ENCODE measurements at places on chromosomes 13 and 19. TPM values are rescaled to one million over a fixed set of nuclear protein-coding genes. Genes with fewer than 3 reads are reported as not detected.

Gene NPAS1
- 1.5 TPM for total RNA-seq

Gene LILRB1
- total RNA-seq, result not detected

Gene PTGIR
- total RNA-seq, result 8.6 TPM

DNA sequence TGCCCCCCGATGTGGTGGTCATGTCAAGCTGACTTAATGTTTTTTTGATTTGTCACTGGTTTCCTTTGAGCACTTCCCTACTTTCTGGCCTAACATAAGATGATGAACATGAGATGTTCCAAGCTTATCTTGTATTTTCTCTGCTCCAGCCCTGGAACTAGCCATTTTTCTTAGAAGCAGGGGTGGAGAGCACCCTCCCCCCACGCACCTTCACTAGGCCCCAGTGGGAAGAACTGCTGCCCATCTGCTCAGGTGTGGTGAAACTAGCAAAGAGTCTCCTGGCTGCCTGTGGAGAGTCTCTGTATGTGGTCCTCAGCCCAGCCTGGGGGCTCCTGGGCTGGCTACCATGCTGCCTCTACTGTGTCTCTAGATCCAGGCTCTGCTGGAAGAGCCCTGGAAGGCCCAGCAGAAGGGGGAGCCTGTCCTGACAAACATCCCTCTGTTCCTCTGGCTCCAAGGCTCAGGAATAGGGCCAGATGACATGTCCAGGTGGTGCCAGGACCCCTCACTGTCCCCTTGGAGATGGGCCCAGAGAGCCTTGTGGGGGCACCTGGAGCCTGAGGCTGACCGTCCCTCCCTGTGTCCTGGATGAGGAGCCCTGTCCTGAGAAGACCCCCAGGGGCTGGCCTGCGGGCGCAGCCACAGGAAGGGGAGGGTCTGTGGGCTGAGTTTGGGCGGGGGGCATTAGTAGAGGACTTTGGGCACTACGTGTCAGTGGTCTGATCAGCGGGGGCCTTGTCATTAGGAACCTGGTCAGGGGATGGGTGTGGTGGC, 4.8 kb upstream of the ZNF14 start:
- no peak for DNase-seq

DNA sequence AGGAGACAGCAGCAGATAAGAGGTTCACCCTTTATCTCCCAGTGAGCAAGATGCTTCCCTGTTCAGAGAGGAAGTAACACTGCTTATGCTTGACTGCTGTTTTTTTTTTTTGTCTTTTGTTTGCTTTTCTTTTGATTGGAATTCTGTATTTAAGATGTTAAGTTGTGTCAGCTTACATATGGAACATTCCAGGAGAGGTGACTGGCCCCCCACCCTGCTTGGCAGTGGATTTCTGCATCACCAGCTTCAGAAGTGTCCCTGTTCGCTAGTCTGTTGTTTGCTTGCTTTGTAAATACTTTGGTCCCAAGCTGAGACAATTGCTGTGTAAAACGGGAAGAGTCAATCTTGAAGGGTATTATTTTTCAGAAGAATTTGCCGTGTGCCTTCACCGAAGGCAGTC, 43.0 kb downstream of the IFT88 start:
- DNase-seq, result no peak

GRCh38 chr19:28489776-28490175, 723.2 kb downstream of the UQCRFS1 start:
- DNase-seq, result no peak

GRCh38 chr19:46621191-46622117, 3.4 kb downstream of the PTGIR start:
- DNase-seq, result no peak

- DNase-seq, result no peak
Observed at GRCh38 chr19:8088752-8089663, 36.4 kb downstream of the CCL25 start.

Gene TRPC4
- not detected for total RNA-seq

DNA sequence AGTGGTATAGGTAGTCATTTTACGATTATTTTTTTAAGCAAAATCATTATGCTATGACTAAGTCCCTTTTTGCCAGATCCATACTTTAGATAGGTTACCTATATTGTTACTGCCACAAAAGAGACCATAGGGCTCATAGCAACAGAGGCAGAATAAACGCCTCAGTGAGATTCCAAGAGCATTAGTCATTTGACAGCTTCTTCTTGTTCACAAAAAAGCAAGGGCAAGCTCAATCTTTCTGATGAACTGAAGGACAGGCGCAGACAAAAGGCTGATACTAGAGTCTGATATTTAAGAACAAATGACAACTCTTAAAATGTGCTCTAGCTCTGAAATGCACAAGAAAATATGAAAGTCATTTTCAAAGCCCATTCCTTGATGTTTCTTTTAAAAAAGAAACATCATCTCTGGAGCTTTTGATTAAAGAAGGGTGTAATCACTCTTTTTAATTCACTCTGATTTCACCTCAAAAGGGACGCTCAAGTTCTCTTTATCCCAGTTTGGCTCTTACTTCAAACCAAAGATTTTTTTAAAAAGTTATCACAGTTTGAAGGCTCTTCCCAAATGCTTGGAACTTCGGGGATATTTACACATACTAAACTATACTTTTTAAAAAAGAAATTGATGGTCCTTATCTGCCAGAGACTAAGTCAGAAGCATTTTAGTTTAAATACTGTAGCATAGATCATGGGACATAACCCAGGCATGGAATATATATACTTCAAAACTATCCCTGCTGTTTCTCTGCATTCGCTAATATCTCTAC, 187.2 kb downstream of the EFNB2 start:
- DNase-seq, result no peak

Gene ZFP14
- total RNA-seq, result 4.8 TPM

GRCh38 chr13:51663973-51664957, 80.0 kb downstream of the WDFY2 start:
- no peak for DNase-seq

Gene TEX101
- total RNA-seq, result not detected

DNA sequence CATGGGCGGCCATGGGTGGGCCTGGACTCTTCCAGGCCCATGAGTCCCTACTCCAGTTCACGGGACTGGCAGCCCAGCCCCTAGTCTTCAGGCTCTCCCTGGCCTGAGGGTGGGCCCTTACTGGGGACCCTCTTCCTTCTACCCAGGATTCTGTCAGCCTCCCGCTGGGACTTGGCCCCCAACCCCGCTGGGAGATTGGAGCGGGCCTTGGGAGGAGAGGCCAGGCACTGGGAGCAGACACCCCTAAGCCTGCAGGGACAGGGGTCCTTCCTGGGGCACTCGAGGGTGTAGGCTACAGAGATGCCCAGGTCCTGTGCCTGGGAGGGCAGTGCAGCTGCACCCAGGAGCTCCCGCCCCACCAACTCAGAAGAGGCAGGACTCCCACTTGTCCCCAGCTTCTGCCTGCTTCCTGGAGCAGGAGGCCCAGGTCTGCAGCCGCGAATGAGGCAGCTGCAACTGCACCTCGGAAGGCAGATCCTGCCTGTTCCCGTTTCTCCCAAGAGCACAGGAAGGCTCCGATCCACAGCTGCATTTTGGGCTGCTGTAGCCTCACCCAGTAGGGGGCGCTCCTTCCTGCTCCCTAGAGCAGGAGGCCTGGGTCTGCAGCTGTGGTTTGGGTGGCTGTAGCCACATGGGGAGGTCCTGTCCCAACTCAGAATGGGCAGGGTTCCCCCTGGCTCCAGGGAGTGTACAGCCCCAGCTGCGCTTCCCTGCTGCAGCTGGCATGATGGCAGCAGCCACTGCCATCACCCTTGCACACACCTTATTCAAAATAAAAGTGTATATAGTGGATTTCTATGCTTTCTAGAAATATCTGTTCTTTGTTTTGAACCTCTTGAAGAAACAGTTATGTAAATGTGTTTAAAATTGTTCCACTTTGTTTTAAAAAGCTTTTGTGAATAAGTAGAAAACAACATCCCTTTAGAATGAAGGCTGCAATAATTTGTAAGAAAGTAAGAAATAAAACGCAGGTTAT, 46.8 kb downstream of the TEX26 start:
- no peak for DNase-seq

DNA sequence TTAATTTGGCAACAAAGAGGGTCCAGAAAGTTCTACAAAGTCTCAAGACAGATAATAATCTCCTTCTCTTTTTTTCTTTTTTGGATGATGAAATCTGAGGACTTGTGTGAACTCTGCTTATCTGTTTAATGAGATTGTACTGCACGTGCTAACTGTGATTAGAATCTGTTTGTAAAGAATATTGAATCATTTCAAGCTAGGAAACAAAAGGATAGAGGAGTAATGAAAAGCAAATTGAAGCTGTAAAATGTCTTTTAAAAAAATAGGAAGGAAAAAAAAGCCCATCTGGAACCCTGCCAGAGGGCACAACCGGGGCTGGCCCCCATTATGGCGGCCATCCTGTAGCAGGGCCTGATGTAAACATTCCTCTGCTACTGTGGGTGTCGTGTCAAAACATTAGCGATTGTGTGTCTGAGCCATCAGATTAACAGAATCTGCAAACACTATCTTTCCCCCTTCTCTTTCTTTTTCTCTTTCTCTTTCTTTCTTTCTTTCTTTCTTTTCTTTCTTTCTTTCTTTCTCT, 83.0 kb downstream of the FLT1 start:
- DNase-seq, result no peak

Gene PLVAP
- not detected for total RNA-seq
